Thymus (tissue), 14 donors: ENCODE measurements at places on chromosomes 4 and X. TPM values are rescaled to one million over a fixed set of nuclear protein-coding genes. Genes with fewer than 3 reads are reported as not detected.

CFAP99 gene
- 0.19 TPM for total RNA-seq

RAB41 gene
- not detected for total RNA-seq

CENPVL3 gene
- total RNA-seq, result 0.14 TPM

GPR101 gene
- not detected for total RNA-seq

RAPGEF2 gene
- total RNA-seq, result 23.6 TPM

PABPC4L gene
- total RNA-seq, result 3.1 TPM

TMEM129 gene
- total RNA-seq, result 15.1 TPM

AKAP14 gene
- 0.09 TPM for total RNA-seq

FAM156A gene
- 8.7 TPM for total RNA-seq

CITED1 gene
- 0.52 TPM for total RNA-seq

ART3 gene
- 0.61 TPM for total RNA-seq

MSX1 gene
- total RNA-seq, result 0.57 TPM

DDX53 gene
- total RNA-seq, result not detected

KIT gene
- total RNA-seq, result 3.4 TPM

ADAM29 gene
- not detected for total RNA-seq

GJB1 gene
- total RNA-seq, result not detected

MAGEA2B gene
- total RNA-seq, result not detected

LDB2 gene
- 10.1 TPM for total RNA-seq

CXorf51A gene
- not detected for total RNA-seq

ARHGEF38 gene
- 0.24 TPM for total RNA-seq

SLAIN2 gene
- total RNA-seq, result 22.1 TPM

NUP62CL gene
- total RNA-seq, result 6.1 TPM

RAB28 gene
- total RNA-seq, result 14.6 TPM

XAGE1A gene
- not detected for total RNA-seq

FAM236C gene
- total RNA-seq, result not detected

CSAG1 gene
- total RNA-seq, result 0.24 TPM
